ENCODE measurements at places on chromosomes 6 and 20.
A peak's percentile ranks its signal among the peaks of the same experiment; 100 is the strongest.

GRCh38 chr6:20566109-20566508 lies 31.9 kb downstream of the CDKAL1 start:
- no peak for DNase-seq

GRCh38 chr6:148973538-148974208 lies 226.8 kb downstream of the UST start:
- peak; percentile 59 for DNase-seq

GRCh38 chr6:89999154-89999553 lies 104.9 kb downstream of the GJA10 start:
- DNase-seq, result peak; percentile 80

DNA sequence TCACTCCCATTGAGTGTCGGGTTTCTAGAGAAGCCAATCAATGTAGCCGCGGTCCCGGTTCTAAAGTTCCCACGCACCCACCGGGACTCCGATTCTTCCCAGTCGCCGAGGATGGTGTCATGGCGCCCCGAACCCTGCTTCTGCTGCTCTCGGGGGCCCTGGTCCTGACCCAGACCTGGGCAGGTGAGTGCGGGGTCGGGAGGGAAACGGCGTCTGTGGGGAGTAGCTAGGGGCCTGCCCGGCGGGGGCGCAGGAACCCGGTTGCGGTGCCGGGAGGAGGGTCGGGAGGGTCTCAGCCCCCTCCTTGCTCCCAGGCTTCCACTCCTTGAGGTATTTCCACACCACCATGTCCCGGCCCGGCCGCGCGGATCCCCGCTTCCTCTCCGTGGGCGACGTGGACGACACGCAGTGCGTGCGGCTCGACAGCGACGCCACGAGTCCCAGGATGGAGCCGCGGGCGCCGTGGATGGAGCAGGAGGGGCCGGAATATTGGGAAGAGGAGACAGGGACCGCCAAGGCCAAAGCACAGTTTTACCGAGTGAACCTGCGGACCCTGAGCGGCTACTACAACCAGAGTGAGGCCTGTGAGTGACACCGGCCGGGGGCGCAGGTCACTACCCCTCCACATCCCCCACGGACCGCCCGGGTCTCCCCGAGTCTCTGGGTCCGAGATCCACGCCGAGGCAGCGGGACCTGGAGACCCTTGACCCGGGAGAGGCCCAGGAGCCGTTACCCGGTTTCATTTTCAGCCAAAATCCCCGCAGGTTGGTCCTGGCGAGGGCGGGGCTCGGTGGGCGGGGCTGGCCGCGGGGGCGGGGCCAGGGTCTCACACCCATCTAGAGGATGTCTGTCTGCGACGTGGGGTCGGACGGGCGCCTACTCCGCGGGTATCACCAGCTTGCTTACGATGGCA lies 35.2 kb upstream of the HLA-G start:
- DNase-seq, result peak; percentile 16

- no peak for DNase-seq
Observed at GRCh38 chr20:38110525-38111178, 54.4 kb downstream of the TGM2 start.

DNA sequence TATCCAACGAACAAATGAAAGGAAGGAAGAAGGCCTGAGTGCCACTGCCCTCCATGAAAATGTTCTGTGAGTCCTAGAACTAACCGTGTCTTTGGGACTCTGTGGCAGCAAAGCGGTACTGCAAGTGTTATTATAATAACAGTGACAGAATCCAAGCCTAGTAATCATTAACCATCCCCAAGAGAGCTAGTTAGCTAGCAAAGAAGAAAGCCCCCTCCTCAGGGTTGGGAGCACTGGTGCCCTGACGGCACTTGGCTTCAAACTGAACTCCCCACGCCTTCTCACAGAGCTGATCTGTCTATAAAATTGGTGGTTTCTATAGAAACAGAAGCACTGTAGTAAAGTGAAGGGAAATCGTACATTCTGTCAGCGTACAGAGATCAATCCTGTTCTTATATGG lies 239.8 kb downstream of the PTPRT start:
- no peak for DNase-seq

- no peak for DNase-seq
Observed at GRCh38 chr6:12608016-12608860, 108.3 kb upstream of the PHACTR1 start.

- no peak for DNase-seq
Observed at GRCh38 chr20:35355372-35355771, 56.4 kb downstream of the UQCC1 start.

DNA sequence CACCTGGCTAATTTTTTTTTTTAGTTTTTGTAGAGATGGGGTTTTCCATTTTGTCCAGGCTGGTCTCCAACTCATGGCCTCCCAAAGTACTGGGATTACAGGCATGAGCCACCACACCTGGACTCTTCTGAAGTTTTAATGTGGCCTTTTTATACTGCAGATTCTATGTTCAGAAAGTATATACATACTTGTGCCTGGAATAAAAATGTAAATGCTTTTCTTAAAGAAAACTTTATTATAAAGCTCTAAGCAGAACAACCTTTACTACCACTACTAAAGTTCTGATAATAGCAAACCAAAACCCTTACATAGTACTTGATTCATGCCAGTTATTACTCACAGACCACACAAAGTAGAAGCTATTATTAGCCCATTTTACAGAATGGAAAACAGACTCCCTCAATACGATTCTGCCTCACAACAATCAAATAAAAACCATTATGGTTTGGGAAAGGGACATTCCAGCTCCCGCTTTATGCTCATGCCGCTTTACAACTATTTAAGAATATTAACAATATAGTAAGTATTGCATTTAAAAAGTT lies 5.3 kb downstream of the PHIP start:
- DNase-seq, result no peak

DNA sequence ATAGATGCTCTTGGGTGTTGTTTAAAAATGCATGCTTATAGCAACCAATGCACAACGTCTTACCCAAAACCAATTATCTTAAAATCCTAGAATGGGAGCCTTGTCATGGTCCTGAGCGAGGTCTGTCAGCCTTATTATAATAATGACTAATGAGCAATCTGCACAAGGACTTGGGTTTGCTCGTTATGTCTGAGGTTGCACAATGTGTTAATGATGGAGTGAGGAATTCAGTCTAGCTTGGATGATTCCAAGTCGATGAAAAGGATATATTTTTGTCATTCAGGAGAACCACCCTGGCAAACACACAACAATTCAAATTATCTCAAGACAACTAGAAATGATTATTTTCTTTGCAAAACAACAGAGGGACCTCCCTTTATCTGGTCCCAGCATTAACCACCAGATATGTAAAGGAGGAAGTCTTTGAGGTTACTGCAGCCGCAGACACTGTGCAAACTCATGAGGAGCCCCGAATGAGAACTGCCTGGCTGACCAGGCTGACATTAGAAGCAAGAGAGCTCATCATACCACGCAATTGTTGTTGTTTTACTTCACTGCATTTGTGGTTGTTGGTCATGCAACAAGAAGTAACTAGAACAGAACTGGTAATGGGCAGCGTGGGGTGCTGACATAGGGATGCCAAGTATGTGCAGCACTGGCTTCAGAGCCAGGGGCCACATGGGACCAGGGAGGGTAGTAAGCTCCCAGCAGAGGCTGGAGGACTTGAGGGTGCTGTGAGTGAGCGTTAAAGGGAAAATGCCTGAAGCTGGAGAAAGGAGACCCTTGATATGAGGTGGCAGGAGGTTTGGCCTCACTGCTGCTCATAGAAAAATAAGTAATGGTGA lies 488.3 kb downstream of the CDH26 start:
- DNase-seq, result no peak

- DNase-seq, result peak; percentile 15
Observed at GRCh38 chr6:41836022-41836659, 48.6 kb downstream of the TOMM6 start.

- no peak for DNase-seq
Observed at GRCh38 chr6:53294095-53294494, 54.7 kb downstream of the ELOVL5 start.

- DNase-seq, result peak; percentile 17
Observed at GRCh38 chr6:108117427-108118358, 43.2 kb upstream of the OSTM1 start.

DNA sequence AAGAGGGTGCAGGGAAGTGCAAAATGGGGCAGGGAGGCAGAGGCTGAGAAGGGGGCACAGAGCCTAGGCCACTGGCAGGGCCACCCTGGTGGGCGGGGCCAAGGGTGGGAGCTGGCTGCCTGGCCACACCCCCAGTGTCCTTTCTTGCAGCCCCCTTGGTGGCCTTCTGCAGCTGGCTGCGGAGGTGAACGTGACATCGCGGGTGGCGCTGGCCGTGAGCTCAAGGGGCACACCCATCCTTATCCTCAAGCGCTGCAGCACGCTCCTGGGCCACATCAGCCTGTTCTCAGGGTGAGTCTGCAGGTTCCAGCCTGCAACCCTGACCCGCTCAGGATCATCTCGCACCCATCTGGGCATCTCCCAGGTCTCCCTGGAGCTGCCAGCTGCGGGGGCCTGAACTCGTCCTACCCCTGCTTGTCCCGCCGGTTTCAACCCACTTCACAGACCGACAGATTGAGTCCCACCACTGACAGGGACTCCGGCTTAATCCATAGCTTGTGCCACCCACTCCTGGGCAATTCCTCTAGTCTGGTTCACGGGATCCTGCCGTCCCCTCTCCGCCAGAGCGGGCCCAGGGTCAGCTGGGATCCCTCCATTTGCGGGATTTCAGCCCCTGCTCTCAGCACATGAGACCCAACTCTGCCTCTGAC lies 6.2 kb downstream of the BPIFB3 start:
- DNase-seq, result no peak

DNA sequence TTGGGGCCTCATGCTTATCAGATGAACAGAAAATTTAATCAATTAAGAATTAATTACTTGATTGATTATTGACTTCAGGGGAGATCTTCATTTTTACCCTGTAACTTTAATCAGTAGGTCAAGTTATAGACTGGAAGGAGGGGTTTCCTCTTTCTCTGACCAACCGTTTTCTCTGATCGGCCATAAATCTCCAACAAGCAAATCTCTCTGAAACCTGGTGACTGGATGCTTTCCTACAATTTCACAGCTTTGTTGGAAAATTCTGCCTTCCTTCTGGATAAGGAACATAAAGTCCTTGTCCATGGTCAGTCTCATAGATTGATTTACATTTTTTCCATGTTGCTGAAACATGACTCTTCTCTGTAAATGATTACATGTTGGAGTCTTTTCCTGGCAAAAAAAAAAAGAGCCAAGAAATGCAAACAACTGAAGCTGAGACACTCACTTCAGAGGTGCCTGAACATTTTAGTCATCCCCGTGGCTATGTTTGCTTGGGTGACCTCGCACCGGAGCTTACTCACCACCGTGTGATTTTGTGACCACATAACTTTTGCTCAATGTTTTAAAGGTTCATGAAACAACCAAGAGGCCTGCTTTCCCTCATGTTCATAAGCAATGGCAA lies 31.0 kb downstream of the IRF4 start:
- DNase-seq, result peak; percentile 99

DNA sequence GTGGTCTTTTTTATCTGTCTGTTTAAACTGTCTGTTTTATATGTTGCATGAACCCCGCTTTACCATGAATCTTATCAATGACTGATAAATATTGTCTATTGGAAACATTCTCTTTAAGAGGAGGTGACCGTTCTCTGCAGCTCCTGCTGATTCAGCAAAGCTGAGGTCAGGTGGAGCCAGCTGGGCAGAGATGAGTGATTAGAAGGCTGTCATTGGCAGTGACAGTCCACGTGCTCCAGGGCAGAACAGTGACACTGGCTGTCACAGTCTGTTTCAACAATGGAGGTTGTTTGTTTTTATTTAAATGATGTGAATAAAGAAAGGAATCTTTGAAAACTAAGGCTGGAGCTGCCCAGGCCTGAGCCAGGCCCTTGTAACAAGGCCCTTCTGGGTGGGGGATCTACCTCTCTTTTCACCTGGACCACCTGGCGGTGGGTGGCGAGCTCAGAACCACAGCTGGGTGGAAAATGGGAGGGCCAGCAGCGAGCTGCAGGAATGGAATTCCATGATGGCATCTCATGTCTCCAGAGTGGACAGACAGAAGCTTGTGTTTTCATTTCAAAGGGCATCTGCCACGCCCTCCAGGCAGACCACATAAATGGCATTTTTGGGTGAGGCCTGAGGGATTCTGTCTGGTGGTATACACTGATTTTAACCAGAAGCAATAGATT lies 12.6 kb downstream of the SYNJ2 start:
- DNase-seq, result no peak

DNA sequence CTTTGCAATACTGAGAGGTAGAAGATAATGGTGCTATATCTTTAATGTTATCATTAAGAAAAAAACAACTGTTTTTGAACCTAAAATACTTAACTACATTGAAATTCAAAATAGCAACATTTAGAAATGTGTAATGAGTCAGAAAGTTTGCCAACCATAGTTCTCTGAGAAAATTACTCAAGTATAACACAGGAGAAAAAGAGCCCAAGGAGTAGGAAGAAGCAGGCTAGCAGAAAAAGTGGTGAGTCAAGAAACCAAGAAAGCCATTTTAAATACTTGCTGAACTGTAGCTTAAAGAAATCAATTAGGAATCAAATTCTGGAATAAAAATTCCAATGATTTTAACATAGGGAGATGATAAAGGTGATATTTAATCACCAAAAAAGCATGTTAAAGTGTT lies 181.0 kb upstream of the RSPO3 start:
- DNase-seq, result peak; percentile 38

- DNase-seq, result no peak
Observed at GRCh38 chr6:116461331-116461931, at the start of gene CALHM6. TSS of gene CALHM6 (plus strand) at chr6:116461375. CDS start at chr6:116461930, 555 bp downstream.

DNA sequence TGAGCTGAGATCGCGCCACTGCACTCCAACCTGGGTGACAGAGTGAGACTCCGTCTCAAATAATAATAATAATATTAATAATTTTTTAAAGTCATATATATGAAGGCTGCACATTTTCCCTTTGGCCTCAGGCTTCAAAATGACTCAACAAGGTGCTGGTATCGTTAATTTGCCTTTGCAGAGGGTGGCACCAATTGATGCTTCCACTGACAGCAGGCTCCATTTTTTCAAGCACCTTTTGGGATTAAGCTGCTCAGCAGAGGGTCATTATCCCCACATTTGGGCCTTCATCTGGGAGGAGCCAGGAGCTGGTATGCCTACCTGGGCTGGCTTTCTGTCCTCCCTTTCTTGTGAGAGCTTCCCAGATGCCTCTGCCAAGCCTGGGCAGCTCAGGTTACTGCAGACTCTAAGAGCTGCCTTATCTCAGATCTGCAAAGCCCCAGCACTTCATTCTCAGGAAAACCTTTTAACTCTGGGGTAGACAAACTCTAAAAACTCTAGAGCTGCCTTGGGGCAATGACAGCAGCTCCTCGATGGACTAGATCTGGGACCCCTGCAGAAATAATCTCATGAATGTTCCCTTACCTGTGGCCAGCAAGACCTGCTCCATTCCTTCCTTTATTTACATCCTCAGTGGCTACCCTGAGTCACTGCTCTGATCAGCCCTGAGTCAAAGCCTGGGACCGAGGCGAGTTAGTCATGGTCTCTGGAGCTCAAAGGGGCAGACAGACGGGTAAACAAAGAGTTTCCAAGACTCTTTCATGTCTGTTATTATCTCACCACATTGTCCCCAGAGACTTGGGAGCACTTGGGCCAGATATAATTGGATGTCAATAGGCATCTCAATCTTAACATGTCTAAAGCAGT lies 80.0 kb upstream of the EYA2 start:
- peak; percentile 78 for DNase-seq

DNA sequence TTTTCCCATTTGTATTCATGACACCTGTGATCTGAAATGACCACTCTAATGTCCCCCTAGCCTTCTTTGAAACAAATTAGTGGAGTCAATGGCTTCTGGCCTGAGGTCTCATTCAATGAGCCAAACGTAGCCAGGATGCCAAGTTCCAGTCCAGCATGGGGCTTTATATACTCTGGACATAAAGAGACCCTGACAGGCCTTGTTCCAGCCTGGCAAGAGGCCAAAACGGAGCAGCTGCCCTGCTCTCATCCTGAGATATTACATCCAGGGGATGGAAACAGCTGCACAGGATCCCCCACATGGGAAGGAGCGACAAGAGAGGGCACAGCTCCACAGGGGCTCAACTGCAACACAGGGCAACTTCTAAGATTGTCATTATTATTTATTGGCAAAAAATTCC lies 437.8 kb downstream of the CDH26 start:
- no peak for DNase-seq
